ENCODE measurements at places on chromosomes 11 and 22.
A peak's percentile ranks its signal among the peaks of the same experiment; 100 is the strongest.

DNA sequence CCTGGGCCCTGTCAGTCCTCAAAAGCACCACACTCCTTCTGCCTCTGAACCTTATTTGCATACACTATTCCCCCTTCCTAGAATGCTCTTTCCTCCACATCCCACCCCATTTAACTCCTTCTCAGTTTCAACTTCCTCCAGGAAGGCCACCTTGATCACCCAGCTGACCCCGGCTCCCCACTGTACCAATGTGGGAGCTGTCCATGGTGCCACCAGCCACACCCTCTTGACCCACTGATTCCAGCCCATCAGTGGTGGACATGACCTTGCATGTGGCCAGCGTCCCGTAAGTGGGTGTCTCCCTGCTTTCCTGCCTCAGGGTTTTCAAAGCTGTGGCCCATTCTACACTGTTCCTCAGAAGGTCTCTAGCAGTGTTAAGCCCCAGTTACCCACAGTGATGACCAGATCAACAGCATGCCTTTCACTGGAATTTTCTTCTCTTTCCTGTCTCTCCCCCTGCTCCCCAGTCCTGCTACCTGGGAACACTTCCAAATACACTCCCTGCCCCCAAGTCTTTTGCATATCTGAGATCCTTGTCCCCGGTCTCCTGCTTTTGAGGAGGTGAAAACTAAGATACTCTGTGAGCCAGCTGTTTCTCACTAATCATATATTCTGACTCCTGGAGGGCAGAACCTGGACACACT is 346.6 kb downstream of the MN1 start:
- DNase-seq, result no peak

GRCh38 chr11:21037850-21038249 is 368.5 kb downstream of the NELL1 start:
- DNase-seq, result no peak

GRCh38 chr11:84128840-84129239 is 842.7 kb upstream of the CCDC90B start:
- DNase-seq, result no peak

DNA sequence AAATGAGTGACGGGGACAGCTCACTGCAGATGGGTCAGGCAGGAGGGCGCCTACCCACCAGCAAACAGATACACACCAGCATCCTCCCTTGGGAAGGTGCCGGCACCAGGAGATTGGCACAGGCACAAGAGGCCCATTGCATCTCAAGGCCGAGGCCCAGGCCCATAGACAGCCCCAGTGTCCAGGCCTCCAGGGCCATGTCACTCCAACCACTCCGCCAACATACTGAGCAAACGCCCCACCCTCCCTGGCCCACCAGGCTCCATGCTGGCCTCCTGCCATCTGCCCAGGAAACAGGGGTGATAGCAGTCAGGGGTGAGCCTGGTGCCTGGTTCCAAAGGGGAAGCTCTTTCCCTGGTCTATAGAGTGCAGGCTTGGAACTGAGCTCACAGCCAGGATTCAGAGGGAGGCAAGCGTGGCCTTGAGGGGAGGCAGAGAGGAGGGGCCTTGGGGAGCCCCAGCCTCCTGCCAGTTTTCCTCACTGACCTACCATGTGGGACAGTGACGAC is 34.7 kb downstream of the PISD start:
- no peak for DNase-seq

GRCh38 chr11:1652771-1653540 is 23.4 kb downstream of the KRTAP5-5 start:
- DNase-seq, result peak; percentile 32

GRCh38 chr22:46241396-46242007 is 8.6 kb downstream of the CDPF1 start:
- DNase-seq, result no peak

DNA sequence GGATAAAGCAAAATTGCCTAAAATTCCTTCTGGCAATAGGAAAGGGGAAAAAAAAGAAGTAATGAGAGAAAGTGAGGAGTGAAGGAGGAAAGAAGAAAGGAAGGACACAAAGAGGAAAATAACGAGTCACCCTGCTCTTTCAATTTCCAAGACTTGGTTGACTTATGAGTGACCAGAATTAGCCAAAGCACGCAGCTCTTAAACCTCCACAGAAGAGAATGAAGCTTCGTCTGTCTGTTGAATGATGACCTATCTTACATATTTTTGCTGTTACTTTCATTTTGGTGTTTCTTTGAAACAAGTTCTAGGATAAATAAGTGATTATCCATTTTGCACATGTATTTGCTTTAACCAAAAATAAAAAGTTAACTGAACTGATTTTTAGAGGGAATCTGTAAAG is 728 bp downstream of the MMP27 start:
- no peak for DNase-seq

DNA sequence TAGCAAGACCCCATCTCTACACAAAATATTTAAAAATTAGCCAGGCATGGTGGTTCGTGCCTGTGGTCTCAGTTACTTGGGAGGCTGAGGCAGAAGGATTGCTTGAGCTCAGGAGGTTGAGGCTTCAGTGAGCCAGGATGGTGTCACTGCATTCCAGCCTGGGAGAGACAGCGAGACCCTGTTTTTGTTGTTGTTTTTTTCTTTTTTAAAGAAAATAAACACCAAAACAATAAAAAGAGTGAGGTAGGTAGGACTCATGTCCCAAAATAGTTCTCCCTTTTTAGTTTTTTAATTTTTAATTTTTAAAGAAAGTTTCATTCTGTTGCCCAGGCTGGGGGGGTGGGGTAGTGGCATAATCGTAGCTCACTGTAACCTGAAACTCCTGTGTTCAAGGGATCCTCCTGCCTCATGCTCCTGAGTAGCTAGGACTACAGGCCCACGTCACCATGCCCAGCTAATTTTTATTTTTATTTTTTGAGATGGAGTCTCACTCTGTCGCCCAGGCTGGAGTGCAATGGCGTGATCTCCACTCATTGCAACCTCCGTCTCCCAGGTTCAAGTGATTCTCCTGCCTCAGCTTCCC is 25.5 kb upstream of the MALAT1 start:
- no peak for DNase-seq

- DNase-seq, result no peak
These were observed 185.3 kb downstream of the DYNC2H1 start for GRCh38 chr11:103294516-103294915.

DNA sequence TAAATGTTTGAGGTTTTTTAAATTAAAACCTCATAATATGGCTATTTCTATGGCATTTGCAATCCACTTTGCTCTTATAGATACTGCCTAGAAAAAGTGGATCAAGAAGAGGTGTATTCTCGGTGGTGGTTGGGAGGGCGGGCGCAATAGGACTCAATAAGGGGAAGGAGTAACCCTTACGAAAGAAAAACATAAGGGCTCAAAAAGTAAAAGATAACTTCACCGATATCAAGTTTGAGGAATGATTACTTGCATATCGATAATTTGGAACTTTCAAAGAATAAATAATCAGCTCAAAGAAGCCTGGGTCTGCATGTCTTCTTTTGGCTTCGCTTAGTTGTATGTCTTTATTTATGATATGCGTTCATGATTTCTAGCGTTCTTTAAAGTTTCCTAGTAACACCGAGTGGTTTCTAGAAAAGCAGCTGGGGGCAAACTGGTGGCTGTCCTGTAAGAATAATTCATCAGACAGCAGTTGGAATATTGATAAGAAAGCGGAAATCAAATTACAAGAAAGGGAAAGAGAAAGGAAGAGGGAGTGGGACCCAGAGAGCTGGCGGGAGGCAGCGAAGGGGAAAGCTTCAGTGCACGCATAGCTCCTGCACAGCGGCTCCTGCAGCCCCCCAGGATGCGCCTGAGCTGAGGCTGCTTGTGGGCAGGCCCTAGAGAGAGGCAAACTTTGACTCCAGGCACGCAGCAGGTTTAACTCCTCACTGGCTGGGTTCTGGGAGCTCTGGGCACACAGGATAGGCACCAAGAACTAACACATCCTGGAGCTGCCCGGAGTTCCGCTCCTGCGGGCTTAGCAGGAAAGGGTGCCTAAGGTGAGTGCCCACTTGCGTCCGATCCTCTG is 9.1 kb upstream of the FLI1 start:
- no peak for DNase-seq

DNA sequence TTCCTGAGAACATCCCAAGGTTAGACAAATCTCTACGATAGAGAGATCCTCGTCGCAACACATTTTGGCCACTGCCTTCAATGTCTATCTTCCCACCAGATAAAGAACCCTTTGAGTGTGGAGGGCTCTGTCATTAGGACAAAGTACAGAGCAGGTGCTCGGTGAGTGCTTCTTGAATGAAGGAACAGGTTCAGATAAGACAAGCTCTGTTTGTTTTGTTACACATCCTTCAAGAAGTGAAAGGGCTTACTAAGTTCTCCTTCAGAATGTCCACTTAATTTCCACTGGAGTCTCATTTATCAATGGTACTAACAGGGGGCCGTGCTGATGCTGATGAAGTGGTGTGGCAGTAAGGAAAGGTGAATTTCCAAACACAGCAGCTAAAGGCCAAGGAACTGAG is 89.4 kb downstream of the SYN3 start:
- DNase-seq, result no peak

DNA sequence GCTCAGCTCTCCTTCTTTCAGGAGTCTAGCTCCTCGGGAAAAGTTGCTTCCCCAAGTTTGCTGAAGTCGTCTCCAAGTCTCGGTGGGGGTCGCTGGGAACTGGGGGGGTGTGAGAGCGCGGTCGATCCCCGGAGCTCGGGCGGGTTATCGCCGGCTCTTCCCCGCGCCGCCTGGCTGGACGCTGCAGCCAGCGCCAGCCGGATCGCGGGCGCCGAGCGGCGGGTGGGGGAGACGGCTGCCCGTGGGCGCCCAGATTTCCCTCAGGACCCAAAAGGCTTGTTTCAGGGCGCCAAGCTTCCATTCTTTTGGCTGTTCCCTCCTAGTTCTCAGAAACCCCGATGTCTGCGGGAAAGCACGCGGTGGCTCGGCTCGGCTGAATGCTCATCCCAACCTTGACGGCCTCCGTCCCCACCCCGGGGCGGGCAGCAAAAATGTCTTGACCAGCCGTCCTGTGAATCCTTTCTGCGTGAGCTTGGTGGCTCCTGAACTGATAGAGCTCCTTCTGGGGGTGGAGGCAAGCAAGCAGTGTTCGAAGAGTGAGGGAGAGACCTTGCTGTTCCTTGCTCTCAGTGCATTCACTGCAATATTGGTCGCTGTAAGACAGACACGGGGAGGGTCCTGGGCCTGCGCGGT is 1.7 kb downstream of the ZBTB16 start:
- no peak for DNase-seq

- no peak for DNase-seq
These were observed 112.6 kb downstream of the ST3GAL4 start for GRCh38 chr11:126468102-126468521.

GRCh38 chr11:92554688-92555087 is 330.1 kb downstream of the FAT3 start:
- no peak for DNase-seq

- DNase-seq, result no peak
These were observed 50.1 kb upstream of the NCAM1 start for GRCh38 chr11:112911124-112911523.

- no peak for DNase-seq
These were observed 259.7 kb downstream of the KIRREL3 start for GRCh38 chr11:126740846-126741245.

- DNase-seq, result peak; percentile 21
These were observed 52.9 kb downstream of the SYT13 start for GRCh38 chr11:45233121-45233803.

- no peak for DNase-seq
These were observed 98.0 kb upstream of the TRIM77 start for GRCh38 chr11:89612096-89612495.

- DNase-seq, result no peak
These were observed 5.5 kb upstream of the CYTH4 start for GRCh38 chr22:37276776-37277175.

DNA sequence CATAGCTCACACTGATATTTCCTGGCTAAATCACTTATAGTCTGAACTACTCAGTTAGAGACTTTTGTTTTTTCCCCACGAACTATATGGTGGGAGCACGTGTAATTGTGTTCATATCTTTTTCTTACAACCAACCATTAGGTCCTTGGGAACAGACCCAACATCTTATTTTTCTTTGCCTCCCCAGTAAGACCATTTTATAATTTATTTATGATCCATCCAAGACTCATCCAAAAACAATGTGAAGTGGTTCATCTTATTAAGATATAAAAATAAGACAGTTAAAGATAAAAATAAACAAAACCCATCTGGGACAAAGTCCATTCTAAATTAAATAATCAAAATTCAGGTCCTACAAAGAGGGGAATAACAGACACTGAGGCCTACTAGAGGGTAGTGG is 90.8 kb downstream of the FAM168A start:
- no peak for DNase-seq

DNA sequence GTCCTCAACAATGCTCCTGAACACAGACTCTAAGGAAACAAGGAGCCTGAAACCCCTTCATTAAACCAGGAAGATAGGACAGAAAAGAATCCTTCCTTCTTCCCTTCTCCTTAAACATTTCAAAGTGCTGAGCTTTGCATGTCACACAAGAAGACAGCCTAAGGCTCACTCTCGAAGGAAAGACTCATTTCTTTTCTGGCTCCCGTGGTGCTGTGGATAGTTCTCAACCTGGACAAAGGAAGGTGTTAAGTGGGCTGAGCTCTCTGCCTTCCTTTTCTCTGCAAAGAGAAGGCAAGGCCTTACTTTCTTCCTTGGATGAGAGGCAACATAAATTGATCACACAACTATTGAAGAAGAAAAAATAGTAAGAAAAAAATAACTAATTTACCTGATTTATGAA is 452.4 kb upstream of the DDI1 start:
- DNase-seq, result no peak
